ENCODE measurements at places on chromosomes 5 and 9.

GRCh38 chr5:139438707-139439012 is 665 bp downstream of the DNAJC18 start:
- DNase-seq = no peak

DNA sequence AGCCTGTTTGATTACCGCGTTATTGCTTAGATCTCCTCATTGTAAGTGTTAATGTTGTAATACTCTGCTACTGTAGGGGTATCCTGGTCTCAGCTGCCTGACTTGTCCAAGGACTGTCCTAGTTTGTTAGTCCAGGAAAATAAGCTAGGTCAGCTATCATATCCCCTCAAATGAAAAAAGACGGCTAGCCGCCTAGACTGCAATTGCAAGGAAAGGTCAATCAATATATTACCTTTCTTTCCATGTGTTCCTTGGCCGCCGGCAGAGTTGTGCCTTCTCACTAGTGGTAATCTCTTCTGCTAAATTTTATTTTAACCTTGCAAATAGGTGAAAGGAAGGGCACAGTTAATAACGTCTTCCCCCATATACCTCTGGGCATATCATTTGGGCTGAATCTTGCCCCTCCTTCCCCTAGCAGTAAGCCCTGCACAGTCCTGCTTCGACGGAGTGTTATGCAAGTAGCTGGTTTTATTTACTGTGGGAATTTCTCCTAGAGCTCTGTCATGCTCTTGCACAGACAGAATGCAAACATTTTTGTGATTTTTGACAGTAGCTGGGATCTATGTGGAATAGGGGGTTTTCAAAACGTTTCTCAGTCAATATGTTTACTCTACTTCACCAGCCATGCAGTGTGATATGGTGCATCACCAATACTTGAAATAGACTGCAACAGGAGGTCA is 288.5 kb downstream of the MAST4 start:
- DNase-seq = no peak

DNA sequence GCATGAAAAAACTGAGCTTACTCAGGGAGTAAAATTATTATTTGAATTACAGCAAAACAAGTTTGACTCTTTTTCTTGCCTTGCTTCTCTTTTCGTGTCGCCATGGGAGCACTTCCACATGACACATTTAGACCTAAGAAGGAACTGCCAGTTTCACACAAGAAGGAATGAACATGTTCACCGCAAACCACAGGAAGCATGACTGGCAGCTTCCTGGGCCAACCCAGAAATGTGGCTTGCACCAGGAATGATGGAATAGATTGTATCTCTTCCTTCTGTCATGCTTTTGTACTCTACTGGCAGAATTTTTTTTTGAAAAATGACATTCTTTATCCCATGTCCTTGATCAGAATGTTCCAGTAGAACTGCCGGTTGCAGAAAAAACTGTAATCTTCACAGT is 32.9 kb upstream of the MAN2A1 start:
- DNase-seq = no peak

GRCh38 chr5:91487420-91487819 is 104.3 kb upstream of the ARRDC3 start:
- DNase-seq = no peak

- DNase-seq = no peak
Observed at GRCh38 chr5:180330270-180330648, 22.9 kb downstream of the GFPT2 start.

DNA sequence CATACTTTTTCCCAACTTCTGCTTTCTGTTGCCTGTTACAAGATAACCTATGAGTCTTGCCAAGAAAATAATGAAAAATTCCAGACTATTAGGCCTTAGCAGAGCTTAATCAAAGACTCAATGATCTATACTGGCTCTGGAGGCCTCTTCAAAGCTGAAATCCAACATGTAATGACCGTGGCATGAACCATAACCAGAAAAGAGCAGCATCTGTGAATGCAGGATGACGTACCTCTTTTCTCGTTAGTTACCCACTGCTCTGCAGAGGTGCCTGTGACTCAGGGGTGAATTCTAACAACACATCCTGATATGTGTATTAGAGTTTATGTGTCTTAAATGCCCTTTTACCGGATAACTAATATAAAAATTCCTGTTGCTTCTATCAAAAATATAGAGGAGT is 645.4 kb downstream of the PRELID2 start:
- no peak for DNase-seq
